AG09309 (cell line): ENCODE measurements at places on chromosomes 6 and 20.

DNA sequence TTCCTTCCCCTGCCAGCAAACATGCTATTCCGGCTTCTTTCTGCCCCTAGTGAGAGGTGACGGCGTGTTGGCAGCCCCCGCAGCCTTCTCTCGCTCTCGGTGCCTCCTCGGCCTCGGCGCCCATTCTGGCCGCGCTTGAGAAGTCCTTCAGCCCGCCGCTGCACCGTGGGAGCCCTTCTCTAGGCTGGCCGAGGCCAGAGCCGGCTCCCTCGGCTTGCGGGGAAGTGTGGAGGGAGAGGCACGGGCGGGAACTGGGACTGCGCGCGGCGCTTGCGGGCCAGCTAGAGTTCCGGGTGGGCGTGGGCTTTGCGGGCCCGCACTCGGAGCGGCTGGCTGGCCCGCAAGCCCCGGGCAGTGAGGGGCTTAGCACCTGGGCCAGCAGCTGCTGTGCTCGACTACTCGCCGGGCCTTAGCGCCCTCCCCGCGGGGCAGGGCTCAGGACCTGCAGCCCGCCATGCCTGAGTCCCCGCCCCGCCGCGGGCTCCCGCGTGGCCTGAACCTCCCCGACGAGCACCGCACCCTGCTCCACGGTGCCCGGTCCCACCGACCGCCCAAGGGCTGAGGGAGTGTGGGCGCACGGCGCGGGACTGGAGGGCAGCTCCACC is 20.0 kb upstream of the PXDC1 start:
- no peak for DNase-seq

DNA sequence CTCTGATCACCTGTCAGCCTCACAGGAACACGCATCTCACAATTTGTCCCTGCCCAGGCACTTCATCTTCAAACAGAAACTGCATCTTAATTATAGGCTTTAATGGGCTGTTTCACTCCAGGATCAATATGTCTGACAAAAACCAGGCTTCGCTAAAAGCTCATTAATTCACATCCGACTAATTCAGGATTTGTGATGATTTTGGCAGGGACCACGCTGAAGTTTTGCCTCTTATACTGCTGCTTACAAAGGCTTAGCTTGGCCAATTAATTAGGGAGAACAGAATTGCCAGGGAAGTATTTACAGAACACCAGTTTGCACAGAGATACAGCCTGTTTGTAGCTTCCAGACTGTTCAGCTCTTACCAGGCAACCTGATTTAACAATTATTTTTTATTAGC is 541.0 kb upstream of the SPTLC3 start:
- no peak for DNase-seq

DNA sequence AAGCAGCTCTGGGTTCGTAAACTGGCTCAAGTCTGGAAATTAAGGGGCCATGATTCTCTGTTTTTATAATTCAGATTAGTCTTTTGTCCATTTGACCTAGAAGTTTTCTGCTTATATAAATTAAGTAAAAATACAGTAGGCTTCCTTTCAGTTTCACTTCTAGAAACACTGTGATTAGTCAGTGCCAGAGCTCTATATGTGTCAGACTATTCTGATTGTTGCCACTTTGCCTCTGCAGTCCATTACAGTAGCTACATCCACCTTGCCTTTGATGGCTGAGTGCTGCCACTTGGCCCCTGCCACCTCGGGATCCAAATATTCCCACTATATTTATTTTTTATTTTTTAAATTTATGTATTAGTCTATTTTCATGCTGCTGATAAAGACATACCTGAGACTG is 7.9 kb downstream of the ZC2HC1B start:
- no peak for DNase-seq

DNA sequence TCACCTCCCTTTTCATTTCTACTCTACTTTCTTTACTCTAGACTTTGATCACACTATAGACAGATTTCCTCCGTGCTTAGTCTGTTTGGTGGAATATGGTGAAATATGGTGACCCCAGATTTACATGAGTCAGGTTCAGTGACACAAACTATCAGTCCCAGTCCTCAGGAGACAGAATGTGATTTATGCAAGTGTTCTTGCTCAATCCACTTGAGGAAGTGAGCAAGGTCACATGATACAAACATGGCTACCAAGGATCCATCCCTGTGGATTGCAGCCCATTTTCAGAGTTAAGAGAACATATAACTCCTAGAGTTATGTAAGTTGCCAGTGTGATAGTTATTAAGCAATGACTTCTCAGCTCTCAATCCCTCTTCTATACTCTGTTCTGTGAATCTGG is 23.7 kb upstream of the TSHZ2 start:
- DNase-seq, result no peak

DNA sequence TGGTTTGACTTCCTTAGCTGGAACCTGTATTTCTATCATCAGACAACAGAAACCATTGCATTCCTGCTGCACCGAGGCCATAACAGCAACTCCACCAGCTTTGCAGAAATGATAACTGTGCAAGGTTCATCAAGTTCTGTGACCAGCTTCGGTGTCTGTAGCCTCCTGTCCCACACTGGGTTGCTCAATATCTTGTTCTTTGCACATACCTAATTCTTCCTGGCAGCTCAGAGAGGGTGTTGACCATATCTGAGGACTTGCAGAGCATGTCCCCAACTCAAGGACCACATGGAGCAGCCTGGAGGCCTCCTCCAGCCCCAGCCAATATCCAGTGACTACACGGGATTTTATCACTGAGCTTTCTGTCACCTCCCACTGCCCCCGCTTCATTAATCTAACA is 59.3 kb upstream of the SCAF8 start:
- no peak for DNase-seq

DNA sequence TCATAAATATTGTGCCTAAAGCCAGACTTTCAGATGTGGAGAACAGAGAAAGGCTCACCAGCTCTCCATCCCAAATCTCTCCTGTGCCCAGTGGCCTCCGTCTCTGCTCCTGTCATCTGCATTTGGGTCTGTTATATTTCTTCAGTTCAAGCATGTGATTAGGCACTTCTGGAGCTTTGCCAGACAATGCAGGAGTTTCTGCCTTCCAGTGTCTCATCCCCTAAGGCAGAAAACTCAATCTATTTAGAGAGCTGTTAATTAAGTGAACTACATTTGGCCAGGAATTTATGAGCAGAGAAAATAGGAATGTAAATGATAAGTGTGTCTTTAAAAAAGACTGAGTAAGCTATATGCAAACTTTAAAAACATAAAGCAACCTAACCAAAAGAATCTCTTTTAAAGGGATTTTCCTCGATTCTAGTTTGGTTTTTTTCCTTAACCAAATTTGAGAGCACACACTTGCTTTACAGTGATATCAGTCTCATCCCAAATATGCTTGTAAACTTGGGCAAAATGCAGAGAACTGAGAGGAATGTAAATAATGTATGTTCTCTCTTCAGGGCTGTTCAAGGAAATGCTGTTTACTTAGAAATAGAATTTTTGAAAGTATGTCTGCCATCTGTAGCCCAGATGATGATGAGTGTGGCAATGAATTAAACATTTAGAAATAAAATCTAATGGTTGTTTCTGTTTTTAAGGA is 113.9 kb downstream of the ELOVL4 start:
- DNase-seq, result no peak

GRCh38 chr20:40326784-40327183 is 362.3 kb downstream of the MAFB start:
- DNase-seq, result no peak

DNA sequence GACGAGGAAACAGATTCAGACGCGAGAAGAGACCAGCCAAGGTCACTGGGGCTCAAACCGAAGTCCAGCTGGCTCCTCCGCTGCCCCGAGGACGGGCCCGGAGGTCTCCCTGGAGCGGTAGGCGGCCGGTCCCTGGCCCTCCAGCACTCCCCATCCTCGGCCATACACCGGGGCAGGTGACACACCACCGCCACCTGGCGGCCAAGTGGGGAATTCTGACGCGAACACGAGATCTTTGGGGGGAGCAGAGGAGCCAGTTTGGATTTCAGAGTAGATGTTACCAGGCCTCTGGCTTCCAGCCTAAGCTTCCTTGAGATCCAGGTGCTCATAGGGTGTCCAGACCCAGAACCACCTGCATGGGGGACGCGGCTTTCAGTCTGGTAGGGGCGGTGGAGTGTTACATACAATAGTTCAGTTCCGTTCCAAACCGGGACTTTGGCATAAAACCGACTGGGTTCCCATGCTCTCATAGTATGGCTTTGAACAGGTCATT is 16.1 kb downstream of the BPIFB1 start:
- DNase-seq, result no peak

DNA sequence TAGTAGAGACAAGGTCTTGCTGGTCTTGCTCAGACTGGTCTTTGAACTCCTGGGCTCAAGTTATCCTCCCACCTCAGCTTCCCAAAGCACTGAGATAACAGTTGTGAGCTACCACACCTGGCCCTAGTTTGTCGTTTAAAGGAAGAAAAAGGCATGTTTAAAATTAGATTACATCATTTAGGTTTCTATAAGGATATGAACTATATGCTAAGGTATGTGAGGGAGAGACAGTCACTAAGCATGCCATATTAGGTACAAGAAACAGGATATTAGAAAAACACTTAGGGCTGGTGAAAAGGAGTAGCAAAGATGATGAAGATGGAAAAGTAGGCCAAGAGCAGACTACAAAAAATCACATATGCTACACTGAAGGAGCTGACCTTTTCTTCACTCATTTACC is 106.4 kb downstream of the ASCC3 start:
- DNase-seq, result no peak

DNA sequence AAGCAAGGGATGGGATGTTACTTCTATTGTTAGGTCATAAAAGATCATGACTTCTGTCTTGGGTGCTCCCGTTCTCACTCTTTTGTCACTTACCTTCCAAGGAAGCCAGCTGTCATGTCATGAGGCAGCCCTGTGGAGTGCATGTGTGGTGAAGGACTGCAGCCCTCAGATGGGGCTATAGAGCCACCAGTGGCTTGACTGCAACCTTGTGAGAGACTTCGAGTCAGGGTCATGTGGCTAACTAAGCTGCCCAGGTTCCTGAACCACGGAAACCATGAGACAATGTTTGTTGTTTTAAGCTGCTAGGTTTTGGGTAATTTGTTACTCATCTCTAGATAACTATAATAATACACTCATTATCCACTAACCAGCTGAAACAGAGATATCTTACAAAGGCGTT is 477.1 kb downstream of the BTBD3 start:
- DNase-seq, result no peak

DNA sequence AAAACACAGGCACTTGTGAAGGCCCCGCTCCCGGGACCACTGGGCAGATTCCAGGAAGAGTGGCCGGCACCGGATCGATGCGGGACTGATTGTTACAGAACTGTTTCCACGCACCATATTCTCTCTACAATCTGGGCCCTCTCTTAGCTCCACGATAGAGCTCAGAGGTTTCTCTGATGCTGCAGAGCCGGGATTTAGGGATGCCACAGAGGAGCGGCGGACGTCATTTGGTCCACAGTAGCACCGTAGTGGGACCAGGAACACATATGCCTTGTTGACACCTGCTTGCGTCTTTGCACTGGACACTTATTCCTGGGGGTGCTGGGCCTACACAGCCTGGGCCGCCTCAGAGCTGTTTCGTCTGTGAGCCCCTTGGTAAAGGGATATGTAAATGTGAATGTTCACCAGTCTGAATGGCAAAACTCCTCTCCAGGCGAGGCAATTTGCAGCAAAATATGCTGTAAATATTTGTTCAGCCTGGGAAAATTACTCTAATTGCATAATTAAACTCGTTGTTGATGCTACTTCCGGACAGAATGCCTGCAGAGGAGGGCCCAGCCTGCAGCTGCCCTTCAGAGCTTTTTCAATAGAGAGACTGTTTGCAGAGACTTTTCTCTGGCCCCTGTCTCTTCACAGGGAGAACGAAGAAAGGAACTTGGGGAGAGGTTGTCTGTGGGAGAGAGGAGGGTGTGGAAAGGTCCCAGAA is 9.4 kb downstream of the PCK1 start:
- DNase-seq, result no peak

GRCh38 chr6:97726378-97726777 is 443.4 kb upstream of the MMS22L start:
- DNase-seq, result no peak

- DNase-seq, result peak; percentile 40
These were observed 156.5 kb upstream of the INSM1 start for GRCh38 chr20:20211274-20211987.

- no peak for DNase-seq
These were observed 73.2 kb downstream of the RSPO3 start for GRCh38 chr6:127191716-127192115.

DNA sequence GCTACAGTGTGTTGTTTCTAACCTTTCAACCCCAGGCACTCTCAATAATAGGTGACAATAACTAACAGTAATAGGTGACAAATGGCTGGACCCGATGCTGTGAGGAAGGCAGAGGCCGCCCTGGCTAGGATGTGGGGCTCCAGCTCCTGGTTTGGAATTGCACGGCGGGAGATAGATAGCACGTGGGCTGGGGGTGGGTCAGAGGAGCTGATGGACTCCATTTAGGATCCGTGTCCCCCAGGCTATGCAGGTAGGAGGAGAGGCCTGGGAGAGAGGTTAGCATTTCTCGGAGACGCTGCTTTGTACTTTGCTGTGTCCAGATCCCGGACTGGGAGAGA is 61.4 kb downstream of the EZR start:
- DNase-seq, result no peak

GRCh38 chr6:161853657-161854056 is 579.8 kb upstream of the AGPAT4 start:
- DNase-seq, result no peak

DNA sequence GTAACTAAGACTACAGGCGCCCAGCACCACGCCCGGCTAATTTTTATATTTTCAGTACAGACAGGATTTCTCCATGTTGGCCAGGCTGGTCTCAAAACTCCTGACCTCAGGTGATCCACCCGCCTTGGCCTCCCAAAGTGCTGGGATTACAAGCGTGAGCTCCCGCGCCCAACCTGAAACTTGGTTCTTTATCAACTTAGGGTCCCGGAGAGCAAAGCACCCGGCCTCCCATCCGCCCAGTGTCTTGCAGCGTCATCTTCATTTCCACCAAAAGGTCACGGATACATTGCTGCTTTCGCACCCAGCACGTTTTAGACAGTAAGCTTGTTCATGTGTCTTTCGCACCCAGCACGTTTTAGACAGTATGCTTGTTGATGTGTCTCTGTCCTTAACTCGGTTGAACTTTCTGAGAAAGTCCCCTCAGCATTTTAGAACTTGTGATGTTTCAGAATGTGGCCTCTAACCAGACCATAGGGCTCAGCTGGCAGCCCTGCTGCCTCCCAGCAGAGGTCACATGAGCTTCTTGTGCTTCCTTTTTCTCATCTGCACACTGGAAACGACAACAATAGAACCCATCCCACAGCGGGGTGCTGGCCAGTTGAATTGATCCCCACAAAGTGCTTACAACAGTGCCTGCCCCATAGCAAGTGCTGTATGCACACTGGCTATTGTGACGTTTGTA is 48.8 kb downstream of the PRR18 start:
- DNase-seq, result no peak

GRCh38 chr6:64777941-64778785 is 928.9 kb downstream of the EYS start:
- DNase-seq, result no peak
